Activated CD8-positive, alpha-beta T cell treated with anti-CD3 and anti-CD28 coated beads, Interleukin-2, amount 10 ng/mL, durations not matched to agents 7 days and 5 days (primary cell): ENCODE measurements at places on chromosomes 3 and 15.

GRCh38 chr3:14494279-14494972 is 45.7 kb downstream of the GRIP2 start:
- no peak for DNase-seq

GRCh38 chr3:156273111-156273694 is 152.8 kb downstream of the KCNAB1 start:
- no peak for DNase-seq

- DNase-seq, result no peak
These were observed 5.7 kb downstream of the CISH start for GRCh38 chr3:50605901-50606326.

DNA sequence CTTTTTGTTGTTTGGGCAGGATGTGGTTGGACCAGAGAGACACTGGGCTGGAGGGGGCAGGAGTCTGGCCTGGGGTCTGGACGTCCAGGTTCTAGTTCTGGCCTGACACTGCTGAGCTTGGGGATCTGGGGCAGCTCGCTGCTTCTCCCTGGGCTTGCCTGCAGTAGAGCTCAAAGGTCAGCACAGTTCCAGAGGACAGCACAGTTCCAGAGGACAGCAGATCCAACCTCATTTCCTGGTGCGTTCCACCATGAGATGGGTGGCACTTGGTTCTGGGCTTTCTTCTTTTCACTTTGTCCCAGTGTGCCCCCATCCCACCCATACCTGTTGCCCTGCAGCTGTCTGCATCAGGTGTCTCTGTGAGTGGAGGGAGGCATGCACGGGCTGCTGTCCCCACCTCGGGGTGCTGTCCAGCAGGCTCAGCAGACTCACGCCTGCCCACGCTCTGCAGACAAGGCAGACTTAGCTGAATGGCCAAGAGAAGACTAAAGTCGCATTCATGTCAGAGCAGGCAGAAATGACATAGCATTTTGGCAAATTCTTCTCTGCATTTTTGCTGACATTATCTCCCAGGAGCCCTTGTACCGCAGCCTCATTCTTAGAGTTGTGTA is 16.7 kb downstream of the CACNA2D3 start:
- DNase-seq, result no peak

GRCh38 chr3:69422751-69423150 is 36.9 kb upstream of the FRMD4B start:
- DNase-seq, result no peak

DNA sequence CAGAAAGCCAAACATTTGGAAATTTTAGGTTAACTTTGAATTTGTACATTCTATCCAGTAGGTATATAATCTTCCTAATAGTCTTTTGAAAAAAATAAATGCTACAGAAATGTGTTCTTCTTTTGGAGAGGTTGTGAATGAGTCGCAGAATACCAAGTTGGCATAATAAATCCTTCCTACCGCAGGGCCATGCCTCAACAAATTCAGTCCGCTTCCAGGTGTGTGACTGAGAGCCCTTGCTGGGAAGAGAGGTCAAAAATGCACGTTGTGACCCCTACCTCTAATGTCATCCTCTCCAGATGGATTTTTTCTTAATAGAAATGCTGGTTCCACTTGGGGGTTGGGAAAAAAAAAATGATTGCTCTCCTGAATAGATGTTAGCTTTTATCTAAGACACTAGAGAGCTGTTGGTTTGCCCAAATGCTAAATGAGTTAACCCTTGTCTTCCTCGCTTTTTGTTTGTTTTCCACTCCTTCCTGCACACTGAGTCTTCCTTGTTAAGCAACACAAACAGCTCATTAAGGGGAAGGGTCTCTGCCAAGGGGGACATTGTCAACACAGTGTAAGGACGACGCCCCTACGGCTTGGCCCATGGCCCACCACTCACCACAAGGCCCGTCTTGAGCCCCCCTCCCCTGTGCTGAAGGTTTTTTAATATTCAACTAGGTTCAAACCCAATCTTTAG is 33.9 kb downstream of the RLBP1 start:
- DNase-seq, result no peak
